ENCODE measurements at places on chromosomes 7 and 10.

DNA sequence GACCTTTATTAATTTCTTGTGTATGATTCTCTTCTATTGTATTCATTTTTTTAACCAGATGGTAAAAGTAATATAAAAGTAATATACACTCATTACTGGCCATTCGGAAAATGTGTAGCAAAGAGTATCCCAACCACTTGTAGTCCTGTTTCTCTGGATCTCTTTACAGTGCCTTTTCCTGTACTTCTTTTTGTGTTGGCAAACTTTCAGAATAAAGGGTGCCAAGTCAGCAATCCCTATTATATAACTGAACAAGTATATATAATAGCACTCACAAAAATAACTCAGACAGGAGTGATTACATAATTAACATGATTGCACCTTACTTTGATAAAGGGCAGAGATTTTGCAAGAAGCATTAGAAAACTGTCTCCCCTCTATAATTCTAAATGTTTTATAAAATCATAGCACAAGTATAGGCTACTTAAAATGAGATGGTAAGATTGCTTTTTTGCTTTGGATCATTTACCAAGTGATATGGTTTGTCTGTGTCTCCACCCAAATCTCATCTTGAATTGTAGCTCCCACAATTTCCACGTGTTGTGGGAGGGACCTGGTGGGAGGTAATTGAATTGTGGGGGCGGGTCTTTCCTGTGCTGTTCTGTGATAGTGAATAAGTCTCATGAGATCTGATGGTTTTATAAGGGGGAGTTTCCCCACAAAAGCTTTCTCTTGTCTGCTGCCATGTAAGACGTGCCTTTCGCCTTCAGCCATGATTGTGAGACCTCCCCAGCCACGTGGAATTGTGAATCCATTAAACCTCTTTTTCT lies 41.5 kb upstream of the EPC1 start:
- H3K27ac ChIP-seq: no peak overlapping the region
- H3K4me1 ChIP-seq: no peaks in the 10 kb centered on the region
- DNase-seq: no peak
- H3K4me3 ChIP-seq: no peak overlapping the region
- H3K27me3 ChIP-seq: no peaks in the 10 kb centered on the region

DNA sequence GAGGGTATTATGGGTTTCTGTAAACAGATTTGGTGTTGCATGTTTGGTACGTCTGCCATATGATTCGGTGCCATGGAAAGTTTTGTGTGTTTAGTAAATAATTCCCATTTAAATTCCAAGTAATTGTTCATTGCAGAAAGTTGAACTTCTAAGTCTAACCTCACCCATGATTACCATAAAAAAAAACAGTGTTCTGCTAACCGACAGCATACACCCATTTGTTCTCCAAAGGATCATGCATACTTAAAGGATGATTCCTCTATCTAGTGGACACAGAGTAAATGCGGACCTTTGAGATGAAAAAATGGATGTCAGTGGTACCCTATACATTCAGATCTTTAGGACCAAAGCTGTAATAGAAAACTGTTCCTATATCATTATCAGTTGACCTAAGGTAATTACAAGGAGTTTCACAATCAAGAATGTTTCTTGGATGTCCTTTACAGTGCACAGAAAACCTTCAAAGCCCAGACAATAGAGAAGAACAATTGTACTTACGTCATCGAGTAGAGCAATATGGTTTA lies 209.9 kb downstream of the CRPPA start:
- H3K36me3 ChIP-seq: no peaks in the 10 kb centered on the region
- H3K4me3 ChIP-seq: no peak overlapping the region
- no peak overlapping the region for H3K27ac ChIP-seq
- no peaks in the 10 kb centered on the region for H3K27me3 ChIP-seq
- DNase-seq: no peak

DNA sequence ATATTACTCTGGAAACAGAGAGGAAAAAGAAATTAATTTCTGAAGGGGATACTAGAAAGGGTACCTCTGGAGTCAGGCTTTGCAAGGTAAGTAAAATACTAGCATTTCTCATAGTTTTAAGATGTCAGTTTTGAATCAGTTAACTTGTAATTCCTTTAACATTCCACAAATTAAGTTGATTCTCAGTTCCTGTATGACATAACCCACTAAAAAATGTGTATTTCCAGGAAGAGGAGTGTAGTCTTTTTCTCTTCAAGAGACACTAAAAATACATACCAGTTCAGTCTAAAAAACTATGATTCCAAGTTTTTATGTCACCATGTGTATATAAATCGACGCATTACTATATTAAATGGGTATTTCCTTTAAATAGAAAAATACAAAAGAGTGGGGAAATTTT lies 113.2 kb downstream of the CDK6 start:
- H3K4me1 ChIP-seq: no peaks in the 10 kb centered on the region
- no peak overlapping the region for H3K4me3 ChIP-seq
- no peaks in the 10 kb centered on the region for H3K27me3 ChIP-seq
- DNase-seq: no peak
- H3K36me3 ChIP-seq: no peaks in the 10 kb centered on the region
- H3K27ac ChIP-seq: no peak overlapping the region

DNA sequence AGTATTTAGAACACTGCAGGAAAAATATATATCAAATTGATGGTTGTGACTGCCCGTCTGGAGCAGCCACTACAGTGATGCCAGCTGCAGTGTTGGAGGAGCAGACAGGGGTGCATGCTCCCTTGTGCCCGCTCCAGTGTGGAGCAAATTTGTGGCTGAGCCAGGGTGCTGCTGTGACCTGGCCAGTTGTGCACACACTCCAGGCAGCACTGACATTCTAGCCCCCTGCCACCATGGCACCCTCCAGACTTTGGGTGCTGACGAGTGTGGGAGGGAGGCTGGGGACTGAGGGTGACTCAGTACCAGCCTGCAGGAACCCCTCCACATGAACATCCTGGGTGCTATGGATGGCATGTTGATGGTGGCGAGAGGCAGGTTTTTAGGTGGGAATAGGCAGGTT lies 160.0 kb upstream of the PCDH15 start:
- H3K36me3 ChIP-seq: no peaks in the 10 kb centered on the region
- no peaks in the 10 kb centered on the region for H3K4me1 ChIP-seq
- H3K27ac ChIP-seq: no peak overlapping the region
- no peak overlapping the region for H3K4me3 ChIP-seq
- DNase-seq: no peak

- no peak overlapping the region for H3K4me3 ChIP-seq
- peaks cover 3% of the 10 kb centered on the region for H3K36me3 ChIP-seq
- no peaks in the 10 kb centered on the region for H3K27me3 ChIP-seq
- H3K27ac ChIP-seq: peak overlapping the region; percentile 69
- peak; percentile 75 for DNase-seq
These were observed 57.1 kb downstream of the STK17A start for GRCh38 chr7:43639858-43640491.

DNA sequence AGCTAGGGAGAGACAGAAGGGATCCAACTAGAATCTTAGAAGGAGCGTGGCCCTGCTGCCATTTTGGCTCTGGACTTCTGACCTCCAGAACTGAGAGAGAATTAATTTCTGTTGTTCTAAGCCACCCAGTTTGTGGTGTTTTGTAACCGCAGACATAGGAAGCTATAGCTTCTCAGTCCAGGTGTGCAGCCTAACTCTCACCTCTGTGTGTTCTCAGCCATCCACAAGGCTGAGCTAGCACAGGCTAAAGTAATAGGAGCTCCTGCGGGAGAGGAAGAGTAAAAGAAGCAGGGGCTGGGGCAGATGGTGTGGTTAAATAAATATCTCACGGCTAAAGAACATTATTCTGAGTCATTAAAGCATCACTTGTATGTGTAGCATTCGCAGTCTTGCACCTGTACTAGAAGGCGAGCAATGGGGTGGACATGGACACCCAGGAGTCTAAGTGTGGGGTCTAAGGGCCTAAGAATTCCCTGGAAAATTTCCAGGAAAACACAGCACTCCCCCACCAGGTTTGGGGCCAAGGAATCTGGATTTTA lies 94.1 kb downstream of the AOAH start:
- H3K4me1 ChIP-seq: no peaks in the 10 kb centered on the region
- no peak overlapping the region for H3K4me3 ChIP-seq
- no peaks in the 10 kb centered on the region for H3K36me3 ChIP-seq

Measured in ascending aorta (tissue), 2 donors.